Lower lobe of right lung (tissue), 2 donors: ENCODE measurements at places on chromosomes 4 and X.
A peak's percentile ranks its signal among the peaks of the same experiment; 100 is the strongest.

GRCh38 chrX:338836-339400 lies 20.3 kb upstream of the GTPBP6 start:
- peak; percentile 38 for DNase-seq
- no peaks in the 10 kb centered on the region for H3K4me1 ChIP-seq
- H3K4me3 ChIP-seq: no peak overlapping the region
- H3K27me3 ChIP-seq: no peaks in the 10 kb centered on the region

DNA sequence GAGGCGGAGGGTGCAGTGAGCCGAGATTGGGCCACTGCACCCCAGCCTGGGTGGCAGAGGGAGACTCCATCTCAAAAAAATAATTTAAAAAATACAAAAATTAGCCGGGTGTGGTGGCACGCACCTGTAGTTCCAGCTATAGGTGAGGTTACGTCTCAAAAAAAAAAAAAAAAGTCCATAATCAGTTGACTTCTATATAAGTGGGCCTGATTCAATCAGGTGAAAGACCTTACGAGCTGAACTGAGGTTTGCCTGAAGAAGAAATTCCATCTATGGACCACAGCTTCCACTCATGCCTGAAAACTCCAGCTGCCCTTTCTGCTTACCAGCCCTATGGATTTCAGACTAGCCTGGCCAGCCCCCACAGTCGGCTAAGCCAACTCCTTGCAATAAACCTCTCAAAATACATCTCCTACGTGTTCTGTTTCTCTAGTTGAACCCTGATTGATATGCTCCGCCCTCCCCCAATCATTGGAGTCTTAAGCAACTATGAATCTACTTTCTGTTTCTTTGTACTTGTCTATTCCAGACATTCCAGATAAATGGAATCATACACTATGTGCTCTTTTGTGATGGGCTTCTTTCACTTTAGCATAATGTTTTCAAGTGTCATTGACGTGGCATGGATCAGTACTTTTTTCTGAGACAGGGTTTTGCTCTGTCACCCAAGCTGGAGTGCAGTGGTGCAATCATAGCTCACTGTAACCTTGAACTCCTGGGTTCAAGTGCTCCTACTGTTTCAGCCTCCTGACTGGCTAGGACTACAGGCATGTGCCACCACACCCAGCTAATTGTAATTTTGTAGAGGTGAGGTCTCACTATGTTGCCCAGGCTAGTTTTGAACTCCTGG lies 36.6 kb downstream of the SAT1 start:
- H3K4me3 ChIP-seq: no peak overlapping the region
- no peak overlapping the region for H3K27ac ChIP-seq
- H3K27me3 ChIP-seq: no peaks in the 10 kb centered on the region
- no peak for DNase-seq
- H3K4me1 ChIP-seq: no peaks in the 10 kb centered on the region

GRCh38 chr4:114036426-114036825 lies 57.0 kb upstream of the ARSJ start:
- H3K4me3 ChIP-seq: no peak overlapping the region
- no peaks in the 10 kb centered on the region for H3K36me3 ChIP-seq
- H3K4me1 ChIP-seq: no peaks in the 10 kb centered on the region
- DNase-seq: no peak
- H3K27me3 ChIP-seq: no peaks in the 10 kb centered on the region

GRCh38 chrX:153882086-153882498 lies 3.9 kb downstream of the L1CAM start:
- no peak overlapping the region for H3K27ac ChIP-seq
- H3K4me3 ChIP-seq: no peak overlapping the region
- H3K4me1 ChIP-seq: peaks cover 4% of the 10 kb centered on the region
- no peaks in the 10 kb centered on the region for H3K36me3 ChIP-seq
- no peak for DNase-seq
- peaks cover 44% of the 10 kb centered on the region for H3K27me3 ChIP-seq

- peak; percentile 93 for DNase-seq
- H3K4me3 ChIP-seq: no peak overlapping the region
- H3K4me1 ChIP-seq: peaks cover 53% of the 10 kb centered on the region
- no peaks in the 10 kb centered on the region for H3K36me3 ChIP-seq
- no peaks in the 10 kb centered on the region for H3K27me3 ChIP-seq
These were observed 56.7 kb downstream of the PRPS1 start for GRCh38 chrX:107684956-107685385.

DNA sequence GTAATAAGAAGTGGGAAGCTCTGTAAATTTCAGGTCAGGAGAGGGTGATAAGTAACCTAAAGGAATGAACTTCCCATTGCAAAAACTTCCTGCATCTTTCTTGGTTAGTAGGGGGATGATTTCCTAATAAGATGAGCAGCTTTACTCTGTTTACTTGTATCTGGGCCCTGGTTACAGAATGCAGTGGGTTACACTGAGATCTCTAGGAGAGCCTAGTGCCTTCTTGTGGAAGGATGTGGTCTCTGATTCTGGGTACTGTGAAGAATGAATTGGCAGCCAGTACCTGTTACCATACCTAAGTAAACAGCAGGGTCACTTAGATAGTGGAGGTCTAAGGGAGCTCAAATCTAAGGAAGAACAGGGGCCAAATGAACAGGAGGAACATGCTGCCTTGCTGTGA lies 320.6 kb downstream of the ARHGAP10 start:
- H3K4me1 ChIP-seq: peaks cover 13% of the 10 kb centered on the region
- DNase-seq: no peak
- no peak overlapping the region for H3K4me3 ChIP-seq

GRCh38 chr4:145278341-145279121 lies 98.1 kb upstream of the OTUD4 start:
- DNase-seq: no peak
- H3K4me1 ChIP-seq: no peaks in the 10 kb centered on the region
- H3K27ac ChIP-seq: no peak overlapping the region
- no peaks in the 10 kb centered on the region for H3K27me3 ChIP-seq
- no peak overlapping the region for H3K4me3 ChIP-seq

DNA sequence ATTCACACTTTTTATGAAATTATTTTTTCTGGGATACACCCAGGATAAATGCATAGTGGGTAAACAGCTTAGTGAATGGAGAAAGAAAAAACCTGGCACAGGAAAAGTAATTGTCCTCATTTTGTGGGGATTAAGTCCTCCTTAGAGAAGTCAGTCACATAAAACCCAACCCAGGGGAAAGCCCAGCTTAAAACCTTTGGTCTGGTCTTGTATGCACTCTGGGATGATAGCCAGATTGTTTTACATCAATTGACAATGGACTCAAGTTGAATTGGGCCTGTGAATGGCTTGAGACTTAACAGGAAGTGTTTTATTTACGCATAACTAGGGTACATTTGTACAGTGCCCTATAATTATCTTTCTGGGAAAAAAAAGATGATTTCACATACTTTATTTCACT lies 561.3 kb upstream of the GRIA3 start:
- H3K4me1 ChIP-seq: no peaks in the 10 kb centered on the region
- H3K27me3 ChIP-seq: no peaks in the 10 kb centered on the region
- no peaks in the 10 kb centered on the region for H3K36me3 ChIP-seq
- no peak for DNase-seq
- no peak overlapping the region for H3K4me3 ChIP-seq

DNA sequence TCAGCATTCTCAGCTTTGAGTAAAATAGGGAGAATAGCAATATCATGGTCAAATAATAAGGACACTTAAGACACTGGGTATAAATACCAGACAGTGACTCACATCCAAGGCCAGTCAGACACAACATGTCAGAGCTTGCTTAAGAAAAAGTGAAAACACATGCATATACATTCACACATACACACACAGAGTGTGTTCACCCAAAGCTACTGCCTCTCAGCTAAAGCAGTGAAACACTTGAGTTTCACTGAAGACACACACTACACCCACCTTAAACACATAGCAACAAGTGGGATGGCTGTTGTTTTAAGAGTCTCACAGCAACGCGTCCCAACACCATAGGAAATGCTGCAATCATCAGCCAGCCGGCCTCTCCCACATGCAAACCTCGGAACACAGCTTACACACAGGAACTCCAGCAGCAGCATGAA lies 14.4 kb downstream of the SHROOM4 start:
- H3K27me3 ChIP-seq: no peaks in the 10 kb centered on the region
- no peak overlapping the region for H3K4me3 ChIP-seq
- peak overlapping the region; percentile 46 for H3K27ac ChIP-seq

- H3K27me3 ChIP-seq: no peaks in the 10 kb centered on the region
- H3K36me3 ChIP-seq: no peaks in the 10 kb centered on the region
- DNase-seq: no peak
- H3K27ac ChIP-seq: no peak overlapping the region
- no peak overlapping the region for H3K4me3 ChIP-seq
- H3K4me1 ChIP-seq: no peaks in the 10 kb centered on the region
These were observed 499.0 kb downstream of the PDGFC start for GRCh38 chr4:156472624-156473023.

DNA sequence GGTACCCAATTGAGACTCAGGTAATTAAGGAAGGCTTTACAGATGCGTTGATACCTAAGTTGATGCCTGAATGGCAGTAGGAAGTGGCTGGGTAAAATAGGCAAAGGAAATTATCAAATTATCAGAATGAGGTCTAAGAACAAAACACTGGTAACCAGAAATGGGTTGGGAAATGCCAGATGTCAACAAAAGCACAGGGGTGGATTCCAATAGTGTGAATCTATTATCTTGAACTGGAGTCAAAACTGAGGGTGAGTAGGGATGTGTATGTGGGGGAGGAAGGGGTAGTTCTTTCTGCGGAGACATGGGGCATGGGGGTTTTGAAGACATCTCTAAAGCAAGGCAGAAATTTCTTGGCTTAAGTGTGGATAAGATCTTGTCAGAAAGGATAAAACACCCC lies 16.0 kb upstream of the SEPTIN6 start:
- no peak overlapping the region for H3K27ac ChIP-seq
- no peak for DNase-seq
- H3K4me1 ChIP-seq: no peaks in the 10 kb centered on the region
- H3K36me3 ChIP-seq: no peaks in the 10 kb centered on the region
- H3K27me3 ChIP-seq: no peaks in the 10 kb centered on the region

- H3K36me3 ChIP-seq: no peaks in the 10 kb centered on the region
- no peaks in the 10 kb centered on the region for H3K4me1 ChIP-seq
- no peak for DNase-seq
- H3K4me3 ChIP-seq: no peak overlapping the region
- no peak overlapping the region for H3K27ac ChIP-seq
These were observed 307.2 kb downstream of the SLC7A11 start for GRCh38 chr4:137934911-137935310.

GRCh38 chrX:63652086-63652765 lies 132.8 kb downstream of the ARHGEF9 start:
- peaks cover 6% of the 10 kb centered on the region for H3K36me3 ChIP-seq
- no peak overlapping the region for H3K27ac ChIP-seq
- no peak overlapping the region for H3K4me3 ChIP-seq
- H3K4me1 ChIP-seq: no peaks in the 10 kb centered on the region

DNA sequence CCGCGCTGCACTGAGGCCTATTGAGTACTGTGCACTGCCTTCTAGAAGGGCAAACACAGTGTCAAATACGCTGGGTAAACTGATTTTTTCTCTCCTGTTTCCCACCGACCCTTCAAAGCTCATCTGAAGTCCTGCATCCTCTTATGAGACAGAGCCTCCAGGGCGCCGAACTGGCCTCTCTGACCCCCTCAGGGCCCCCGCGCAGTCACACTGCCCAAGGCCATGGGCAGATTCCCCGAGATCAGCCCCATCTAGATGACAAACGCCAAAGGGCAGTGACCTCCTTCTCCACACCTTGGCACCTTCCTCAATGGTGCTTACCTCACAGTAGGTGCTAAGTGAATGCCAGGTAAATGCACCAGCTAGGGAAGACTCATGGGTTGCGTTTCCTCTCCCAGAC lies 34.4 kb downstream of the CHST7 start:
- no peak for DNase-seq
- H3K27ac ChIP-seq: no peak overlapping the region
- no peaks in the 10 kb centered on the region for H3K36me3 ChIP-seq
- H3K4me1 ChIP-seq: no peaks in the 10 kb centered on the region
- H3K27me3 ChIP-seq: no peaks in the 10 kb centered on the region

DNA sequence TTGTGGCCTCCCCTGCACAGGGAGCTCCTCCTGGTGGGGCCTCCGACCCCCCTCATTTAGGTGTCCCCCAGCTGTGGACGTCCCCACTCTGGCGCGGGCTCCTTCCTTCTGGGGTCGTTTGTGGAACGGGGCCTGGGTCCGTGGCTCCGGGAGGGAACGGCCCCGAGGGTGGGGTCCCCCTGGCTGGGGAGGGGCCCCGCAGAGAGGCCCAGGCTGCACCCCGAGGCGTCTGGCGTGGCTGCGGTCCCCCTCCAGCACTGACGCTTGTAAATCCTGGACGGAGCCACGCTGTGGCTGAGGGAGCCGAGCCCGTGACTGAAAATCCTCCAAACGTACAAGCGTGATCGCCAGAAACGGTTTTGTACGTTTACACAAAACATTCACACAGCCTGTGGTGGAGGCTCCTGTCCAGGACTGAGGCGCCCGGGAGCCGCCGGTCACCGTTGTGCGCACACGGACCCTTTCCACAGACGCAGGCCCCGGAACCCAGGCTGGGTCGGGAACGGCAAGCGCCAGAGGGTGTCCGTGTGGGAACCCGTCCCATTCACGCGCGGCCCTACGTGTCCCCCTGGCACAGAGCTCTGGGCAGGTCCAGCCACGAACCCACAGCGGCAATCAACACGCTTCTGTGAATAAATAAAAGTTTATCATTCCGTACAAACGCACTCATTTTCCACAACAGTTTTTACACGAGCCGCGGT lies 15.2 kb upstream of the GTPBP6 start:
- H3K4me3 ChIP-seq: no peak overlapping the region
- H3K4me1 ChIP-seq: peaks cover 11% of the 10 kb centered on the region
- H3K27ac ChIP-seq: no peak overlapping the region
- H3K27me3 ChIP-seq: peaks cover 22% of the 10 kb centered on the region
- DNase-seq: peak; percentile 36

GRCh38 chr4:109052821-109053220 lies 249.6 kb downstream of the COL25A1 start:
- H3K27ac ChIP-seq: no peak overlapping the region
- no peaks in the 10 kb centered on the region for H3K27me3 ChIP-seq
- no peaks in the 10 kb centered on the region for H3K36me3 ChIP-seq
- H3K4me1 ChIP-seq: no peaks in the 10 kb centered on the region

- no peak overlapping the region for H3K4me3 ChIP-seq
- no peaks in the 10 kb centered on the region for H3K4me1 ChIP-seq
- peaks cover 4% of the 10 kb centered on the region for H3K27me3 ChIP-seq
- H3K36me3 ChIP-seq: no peaks in the 10 kb centered on the region
- no peak for DNase-seq
These were observed 60.7 kb upstream of the HAND2 start for GRCh38 chr4:173590697-173591096.

GRCh38 chrX:48028091-48028490 lies 21.3 kb downstream of the SPACA5 start:
- H3K27me3 ChIP-seq: no peaks in the 10 kb centered on the region
- no peaks in the 10 kb centered on the region for H3K36me3 ChIP-seq
- no peak overlapping the region for H3K27ac ChIP-seq
- no peak for DNase-seq
- no peak overlapping the region for H3K4me3 ChIP-seq

DNA sequence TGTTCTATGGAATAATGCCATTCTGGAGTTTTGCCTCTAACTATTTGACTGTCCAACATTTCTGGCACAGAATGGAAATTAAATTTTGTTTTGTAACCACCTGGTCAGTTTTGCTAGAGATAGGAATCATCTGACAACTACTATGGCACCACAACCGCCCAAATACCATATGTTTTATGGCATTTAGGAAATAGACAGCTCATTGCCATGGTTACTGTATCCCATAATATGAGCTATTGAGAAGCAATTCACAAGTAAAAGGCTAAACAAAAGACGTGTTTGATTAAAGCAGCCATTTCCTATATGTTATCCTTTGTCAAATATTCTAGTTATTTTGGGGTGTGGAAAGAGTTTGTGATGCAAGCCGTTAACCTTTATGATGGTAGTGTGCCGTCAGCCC lies 1105.3 kb upstream of the LCORL start:
- no peaks in the 10 kb centered on the region for H3K4me1 ChIP-seq
- H3K27ac ChIP-seq: no peak overlapping the region
- no peak overlapping the region for H3K4me3 ChIP-seq
- H3K27me3 ChIP-seq: no peaks in the 10 kb centered on the region
